Caki2 (cell line): ENCODE measurements at places on chromosomes 7 and 10. TPM values are rescaled to one million over a fixed set of nuclear protein-coding genes. Genes with fewer than 3 reads are reported as not detected.

The FRMPD2 gene
- total RNA-seq = 0.91 and 1.2 TPM in 2 replicates

The FBXL13 gene
- total RNA-seq = 0.34 TPM in 1 of 2 replicates, not detected in the other

The TMEM196 gene
- total RNA-seq = not detected in 2 replicates

The ITPRID1 gene
- total RNA-seq = not detected in 2 replicates

The HOXA9 gene
- total RNA-seq = 46.9 and 62.2 TPM in 2 replicates

The HECW1 gene
- 14.0 and 35.3 TPM in 2 replicates for total RNA-seq

The AOC1 gene
- not detected in 2 replicates for total RNA-seq

The INHBA gene
- total RNA-seq = 9.5 and 14.4 TPM in 2 replicates

The SORCS1 gene
- not detected in 2 replicates for total RNA-seq

The ASIC3 gene
- 0.84 and 1.6 TPM in 2 replicates for total RNA-seq

The NPSR1 gene
- total RNA-seq = not detected in 2 replicates

The SKIDA1 gene
- total RNA-seq = 5.0 and 9.0 TPM in 2 replicates

The SLC26A3 gene
- total RNA-seq = not detected in 2 replicates

The PPRC1 gene
- 5.3 and 15.8 TPM in 2 replicates for total RNA-seq

The AGR2 gene
- total RNA-seq = 3.5 and 10.0 TPM in 2 replicates

The MRLN gene
- not detected in 2 replicates for total RNA-seq

The PROSER2 gene
- total RNA-seq = 83.5 and 84.9 TPM in 2 replicates

The UCN3 gene
- not detected in 2 replicates for total RNA-seq

The FAM25G gene
- total RNA-seq = not detected in 2 replicates

The C7orf57 gene
- 0.26 and 1.6 TPM in 2 replicates for total RNA-seq

The GDF2 gene
- total RNA-seq = not detected in 2 replicates

The PNLIPRP1 gene
- total RNA-seq = not detected in 2 replicates

The ACHE gene
- total RNA-seq = not detected in 2 replicates

The CD36 gene
- total RNA-seq = not detected in 2 replicates

The CAMK2B gene
- 0.14 and 0.23 TPM in 2 replicates for total RNA-seq

The HOXA2 gene
- 0.30 TPM in 1 of 2 replicates, not detected in the other for total RNA-seq

The CYP2C8 gene
- total RNA-seq = 0.24 TPM in 1 of 2 replicates, not detected in the other

The DPCD gene
- total RNA-seq = 72.6 and 81.5 TPM in 2 replicates

The LAMB1 gene
- 121 and 127 TPM in 2 replicates for total RNA-seq
